Activated T-helper 1 cell treated with anti-CD3 and anti-CD28 coated beads, Interleukin-12 subunit alpha, Interleukin-12 subunit beta, Interleukin-2, Interleukin-4 antibody, amounts not matched to agents 30 ng/mL and 10 ng/mL and 1 ng/mL, durations not matched to agents 14 hours and 24 hours and 36 hours (primary cell): ENCODE measurements at places on chromosomes 1 and 21.

- no peak for DNase-seq
Observed at GRCh38 chr1:104765085-104765484, 1015.4 kb downstream of the AMY1C start.

DNA sequence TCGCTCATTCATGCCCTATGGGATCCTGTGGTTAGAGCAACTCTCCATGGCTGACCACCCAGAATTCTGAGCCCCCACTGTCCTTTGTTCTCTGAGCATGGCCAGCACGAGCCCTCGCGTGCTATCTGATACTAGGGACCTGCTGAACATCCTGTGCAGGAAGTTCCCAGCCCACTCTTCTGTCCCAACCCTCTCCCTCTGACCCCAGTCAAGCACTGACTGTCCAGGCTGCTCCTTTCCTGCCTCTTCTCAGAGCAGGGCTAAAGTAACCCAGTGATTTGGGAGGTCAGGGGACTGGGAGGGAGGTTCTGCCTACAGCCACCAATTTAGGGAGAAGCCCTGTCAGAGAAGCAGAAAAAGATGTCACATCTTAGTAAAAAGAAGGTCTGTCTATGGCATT lies 21.2 kb downstream of the CYP4B1 start:
- no peak for DNase-seq

DNA sequence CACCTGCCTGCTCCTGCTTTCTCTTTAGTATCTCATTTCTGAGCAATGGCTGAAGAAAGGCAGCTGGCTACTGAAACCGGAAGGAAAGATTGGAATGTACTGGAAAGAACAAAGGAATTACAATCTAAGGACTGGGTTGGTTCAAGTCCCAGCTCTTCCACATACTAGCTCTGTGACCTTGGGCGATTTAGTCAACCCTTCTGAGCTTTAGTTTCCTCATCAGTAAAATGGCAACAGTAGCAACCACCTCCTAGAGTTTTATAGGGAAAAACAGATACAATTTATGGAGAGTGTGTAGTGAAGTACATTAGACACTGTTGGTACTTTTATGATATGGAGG lies 158.8 kb downstream of the KAZN start:
- DNase-seq = no peak

DNA sequence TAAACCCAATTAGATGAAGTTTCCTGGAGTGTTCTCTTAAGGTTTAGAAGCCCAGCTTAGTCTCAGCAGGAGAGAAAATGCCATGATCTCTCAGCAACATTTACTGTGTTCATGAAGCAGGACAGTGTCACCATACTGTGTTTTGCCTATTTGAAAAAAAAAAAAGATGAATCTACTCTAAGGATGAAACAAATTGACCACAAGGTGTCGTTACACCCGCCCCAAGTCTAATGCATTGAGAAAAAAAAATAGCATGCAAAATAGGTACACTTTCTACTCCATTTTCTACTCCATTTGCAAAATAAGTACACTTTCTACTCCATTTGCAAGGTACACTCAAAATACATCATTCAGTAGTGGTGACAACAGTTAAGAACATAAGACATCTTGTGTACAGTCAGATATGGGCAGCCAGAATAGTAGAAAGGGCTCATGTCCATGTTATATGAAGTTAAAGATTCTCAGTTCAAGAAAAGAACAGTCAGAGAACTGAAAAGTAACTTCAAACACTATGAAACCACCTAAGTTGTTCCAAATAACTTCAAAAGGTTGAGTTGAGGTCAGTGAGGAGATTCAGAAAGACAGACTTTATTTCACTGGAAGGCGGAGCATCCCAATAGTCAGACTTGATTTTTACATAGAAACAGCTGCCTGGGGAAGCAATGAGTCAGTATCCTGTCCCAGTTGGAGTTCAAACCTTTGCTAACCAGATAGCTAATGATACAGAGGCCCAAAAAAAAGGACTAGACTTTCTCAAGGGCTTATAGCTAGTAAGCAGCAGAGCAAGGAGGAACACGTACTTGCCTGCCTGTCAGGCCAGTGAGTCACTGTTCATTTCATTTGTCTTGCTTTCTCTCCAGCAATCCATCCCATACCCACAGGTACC lies 13.3 kb downstream of the PLPPR5 start:
- DNase-seq = no peak

DNA sequence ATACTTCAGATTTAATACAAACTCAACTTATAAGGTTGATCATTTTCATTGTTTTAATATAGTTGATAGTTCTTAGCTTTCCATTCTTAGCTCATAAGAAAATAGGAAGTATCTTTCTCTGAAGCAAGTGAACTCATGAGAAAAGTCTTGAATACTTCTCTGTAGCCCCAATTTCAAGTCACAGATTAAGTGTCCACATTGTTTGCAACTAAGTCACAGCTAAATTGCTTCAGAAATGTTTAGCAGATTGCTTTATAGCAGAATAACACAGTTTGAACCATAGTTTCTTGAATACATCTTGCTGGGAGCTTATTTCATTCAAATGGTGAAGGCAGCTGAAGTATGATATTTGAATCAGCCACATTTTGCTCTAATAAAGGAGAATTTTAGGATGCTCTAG lies 10.6 kb upstream of the PKN2 start:
- no peak for DNase-seq

GRCh38 chr1:42732126-42732680 lies 7.8 kb downstream of the CLDN19 start:
- DNase-seq = no peak

DNA sequence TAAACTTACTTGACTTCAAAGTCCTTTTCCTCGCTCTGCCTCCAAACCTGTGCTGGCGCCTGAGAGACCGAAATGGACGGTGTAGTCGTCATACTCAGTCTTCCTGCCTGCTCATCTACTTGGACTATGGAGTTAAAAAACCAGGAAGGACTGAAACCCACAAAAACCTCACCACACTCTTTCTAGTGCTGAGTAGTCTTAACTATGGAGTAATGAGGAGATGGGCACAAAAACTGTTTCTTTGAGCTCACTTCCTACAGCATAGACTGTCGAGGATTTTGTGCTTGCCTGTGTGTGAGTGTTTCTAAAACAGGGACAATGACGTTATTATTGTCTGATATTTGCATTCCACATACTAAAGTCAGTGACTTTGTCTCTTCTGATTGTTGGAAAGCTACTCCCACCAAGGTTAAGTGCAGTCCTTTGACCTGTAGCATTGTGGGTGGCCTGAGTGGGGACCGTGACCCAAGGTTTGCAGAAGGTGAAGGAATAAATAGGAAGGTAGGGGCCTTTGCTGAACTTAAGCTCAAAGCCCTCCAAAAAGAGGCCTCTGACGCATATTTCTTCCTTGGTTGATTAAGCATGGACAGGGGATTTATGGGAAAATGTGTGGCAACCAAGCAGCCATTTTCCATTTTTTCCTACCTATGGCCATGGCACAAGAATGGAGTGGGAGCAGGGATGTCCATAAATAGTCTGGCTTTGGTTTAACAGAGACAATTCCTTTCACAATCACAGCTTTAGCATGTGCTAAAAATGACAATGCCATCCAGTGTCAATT lies 109.6 kb downstream of the ZBTB18 start:
- DNase-seq = no peak

GRCh38 chr1:33261344-33261743 lies 5.1 kb downstream of the ZNF362 start:
- DNase-seq = no peak

- no peak for DNase-seq
Observed at GRCh38 chr1:22184892-22185612, 42.2 kb upstream of the WNT4 start.

- DNase-seq = no peak
Observed at GRCh38 chr1:119975006-119975405, 78.7 kb upstream of the ADAM30 start.

DNA sequence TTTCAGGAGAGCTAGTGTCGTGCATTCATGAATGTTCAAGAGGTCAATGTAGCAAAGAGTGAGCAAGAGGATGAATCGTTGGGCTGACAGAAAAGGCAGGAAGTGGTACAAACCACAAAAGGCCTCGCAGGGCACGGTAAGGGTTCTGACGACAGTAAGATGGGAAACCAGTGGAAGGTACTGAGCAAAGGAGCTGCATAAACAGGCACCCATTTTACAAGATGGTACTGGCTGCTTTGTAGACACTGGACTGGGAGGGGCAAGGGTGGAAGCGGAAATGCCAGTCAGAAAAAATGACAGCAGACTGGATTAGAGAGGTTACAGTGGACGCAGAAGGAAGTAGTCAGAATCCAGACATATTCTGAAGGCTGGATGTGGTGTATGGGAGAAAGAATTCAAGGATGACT lies 123.5 kb downstream of the PTPN14 start:
- DNase-seq = peak; percentile 77

GRCh38 chr1:235113183-235113917 lies 15.3 kb downstream of the TOMM20 start:
- DNase-seq = no peak

DNA sequence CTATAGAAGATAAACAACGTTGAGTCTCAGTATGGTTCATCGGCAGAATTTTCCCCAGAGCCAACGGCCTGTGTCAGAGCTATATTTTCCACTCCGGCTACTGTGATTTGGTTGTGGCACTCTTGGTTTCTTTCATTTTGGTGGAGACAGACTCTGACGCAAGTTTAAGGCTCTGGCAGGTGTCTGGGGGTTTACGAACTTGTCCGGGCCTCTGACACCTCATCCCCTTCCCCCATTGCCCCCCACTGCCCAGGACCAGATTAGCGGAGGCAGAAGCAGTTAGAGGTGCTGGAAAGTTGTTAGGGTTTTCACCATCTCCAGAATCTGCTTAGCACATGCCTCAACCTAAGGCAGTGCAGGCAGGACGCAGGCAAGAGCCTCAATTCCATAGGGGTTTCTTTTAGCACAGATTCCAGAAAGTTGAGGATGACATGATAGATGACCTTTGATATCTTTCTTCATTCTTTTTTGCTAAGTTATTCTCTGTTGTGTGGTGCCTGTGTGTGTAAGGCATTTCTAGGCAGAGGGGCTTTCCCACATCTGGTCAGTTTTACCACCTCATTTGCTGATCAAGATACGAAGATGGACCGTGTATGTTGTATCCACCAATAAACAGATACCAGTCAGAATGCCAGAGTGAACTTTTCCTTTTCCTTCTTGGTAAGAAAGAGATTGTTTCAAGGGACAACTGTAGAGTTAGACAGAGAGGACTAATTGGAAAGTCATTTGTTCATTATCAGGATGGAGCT lies 18.4 kb upstream of the IL10 start:
- no peak for DNase-seq

GRCh38 chr21:25934771-25935224 lies 200.0 kb downstream of the GABPA start:
- DNase-seq = peak; percentile 27

GRCh38 chr1:79507770-79508169 lies 501.2 kb upstream of the ADGRL4 start:
- no peak for DNase-seq

GRCh38 chr1:48007047-48007446 lies 9.9 kb upstream of the TRABD2B start:
- no peak for DNase-seq

- no peak for DNase-seq
Observed at GRCh38 chr21:27372381-27372780, 405.5 kb upstream of the ADAMTS5 start.

- DNase-seq = peak; percentile 82
Observed at GRCh38 chr1:111603979-111604378, 15.6 kb upstream of the RAP1A start.

- no peak for DNase-seq
Observed at GRCh38 chr1:218967836-218968235, 205.8 kb upstream of the LYPLAL1 start.
